ENCODE measurements at places on chromosomes 1 and 21. TPM values are rescaled to one million over a fixed set of nuclear protein-coding genes. Genes with fewer than 3 reads are reported as not detected.

The SPRR3 gene
- not detected for total RNA-seq

DNA sequence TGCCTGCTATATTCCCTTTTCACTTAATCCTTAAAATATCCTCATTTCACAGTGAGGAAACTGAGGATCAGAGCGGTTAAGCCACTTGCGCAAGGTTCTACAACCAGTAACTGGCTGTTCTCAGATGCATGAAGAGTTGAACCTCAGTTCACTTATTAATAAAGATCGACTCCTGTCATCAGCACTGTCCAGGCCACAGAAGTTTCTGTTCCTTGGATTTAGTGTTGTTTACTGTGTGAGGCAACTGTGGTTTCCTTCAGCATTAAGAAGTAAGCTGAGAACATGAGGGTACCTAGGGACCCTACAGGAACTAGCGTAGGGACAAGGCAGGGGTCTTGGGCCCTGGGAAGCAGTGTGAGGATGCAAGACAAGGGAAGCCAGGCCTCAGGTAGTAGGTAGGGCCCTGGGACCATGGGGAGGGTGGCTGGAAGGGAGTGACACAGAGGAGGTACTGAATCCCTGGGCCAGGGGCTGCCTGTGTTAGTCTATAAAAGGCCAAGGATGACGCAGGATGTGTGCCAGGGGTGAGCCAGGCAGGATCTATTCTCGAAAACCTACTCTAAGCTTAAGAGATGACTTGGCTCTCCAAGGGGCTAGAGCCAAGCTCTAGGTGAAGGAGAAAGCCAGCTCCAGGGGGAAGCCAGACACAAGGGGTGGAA is 181.2 kb upstream of the CSF3R start:
- DNase-seq = no peak
- no peaks in the 10 kb centered on the region for H3K36me3 ChIP-seq
- peaks cover 17% of the 10 kb centered on the region for H3K27me3 ChIP-seq

The GREM2 gene
- 0.23 TPM for total RNA-seq

- H3K27ac ChIP-seq = no peak overlapping the region
- H3K27me3 ChIP-seq = no peaks in the 10 kb centered on the region
- no peak for DNase-seq
- H3K4me1 ChIP-seq = no peaks in the 10 kb centered on the region
- H3K36me3 ChIP-seq = no peaks in the 10 kb centered on the region
- H3K4me3 ChIP-seq = no peak overlapping the region
Observed at GRCh38 chr21:20187028-20187427, 811.2 kb upstream of the NCAM2 start.

The MAEL gene
- not detected for total RNA-seq

GRCh38 chr1:24762133-24762676 is 17.0 kb downstream of the CLIC4 start:
- H3K4me3 ChIP-seq = no peak overlapping the region
- H3K27ac ChIP-seq = no peak overlapping the region
- no peaks in the 10 kb centered on the region for H3K4me1 ChIP-seq
- no peaks in the 10 kb centered on the region for H3K36me3 ChIP-seq

DNA sequence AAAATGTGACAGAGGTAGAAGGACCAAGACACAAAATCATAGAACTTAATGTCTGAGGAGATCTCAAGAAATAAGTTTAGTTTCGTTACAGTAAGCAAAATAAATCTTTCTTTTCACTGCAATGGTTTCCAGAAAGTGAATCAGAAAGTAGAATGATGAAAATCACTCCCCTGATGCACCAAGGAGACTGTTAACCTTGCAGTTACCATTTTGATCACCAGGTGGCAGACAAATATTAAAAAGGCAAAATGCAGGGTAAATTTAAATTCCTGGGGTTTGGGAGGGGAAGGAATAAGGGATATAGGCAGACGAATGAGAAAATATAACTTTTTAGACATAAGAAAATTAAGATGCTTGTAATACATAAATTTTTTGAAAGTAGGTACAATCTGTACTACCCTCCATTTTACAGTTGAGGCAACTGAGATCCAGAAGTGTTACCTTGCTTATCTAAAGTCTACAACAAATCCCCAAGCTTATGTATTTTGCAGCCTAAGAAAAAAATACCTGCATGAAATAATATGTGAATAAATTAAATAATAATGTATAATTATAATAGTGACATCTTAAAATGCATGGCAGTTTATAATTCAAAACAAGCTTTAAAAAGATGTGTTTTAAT is 253.2 kb downstream of the CRB1 start:
- no peak overlapping the region for H3K4me3 ChIP-seq
- no peak overlapping the region for H3K27ac ChIP-seq
- peaks cover 6% of the 10 kb centered on the region for H3K27me3 ChIP-seq

The OPRD1 gene
- 9.7 TPM for total RNA-seq

The PFKFB2 gene
- 8.9 TPM for total RNA-seq

DNA sequence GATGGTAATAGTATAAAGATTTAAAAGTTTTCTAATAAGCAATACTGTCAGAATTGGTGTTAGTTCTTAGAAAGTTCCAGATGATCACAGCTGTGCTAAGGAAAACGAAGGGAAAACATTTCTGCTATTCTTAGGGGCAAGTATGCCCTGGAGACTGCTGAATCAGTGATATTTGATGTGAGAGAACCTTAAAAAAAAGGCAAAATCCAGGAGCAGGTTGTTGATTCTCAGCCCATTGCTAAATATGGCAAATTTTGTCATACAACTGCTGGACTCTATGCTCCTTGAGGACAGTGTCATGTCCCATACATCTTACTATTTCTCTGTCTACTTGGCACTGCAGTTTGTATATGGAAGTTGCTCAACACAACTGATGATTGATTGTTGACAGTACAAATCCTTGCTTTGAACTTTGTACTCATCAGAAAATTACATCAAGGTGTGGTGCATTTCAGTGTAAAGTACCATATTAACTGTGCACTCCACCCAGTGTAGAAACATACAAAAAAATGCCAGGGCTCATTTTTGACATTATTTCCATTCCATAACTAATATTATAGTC is 10.9 kb downstream of the CRCT1 start:
- H3K4me3 ChIP-seq = no peak overlapping the region
- no peak overlapping the region for H3K27ac ChIP-seq
- H3K27me3 ChIP-seq = no peaks in the 10 kb centered on the region
- H3K36me3 ChIP-seq = no peaks in the 10 kb centered on the region
- no peak for DNase-seq

DNA sequence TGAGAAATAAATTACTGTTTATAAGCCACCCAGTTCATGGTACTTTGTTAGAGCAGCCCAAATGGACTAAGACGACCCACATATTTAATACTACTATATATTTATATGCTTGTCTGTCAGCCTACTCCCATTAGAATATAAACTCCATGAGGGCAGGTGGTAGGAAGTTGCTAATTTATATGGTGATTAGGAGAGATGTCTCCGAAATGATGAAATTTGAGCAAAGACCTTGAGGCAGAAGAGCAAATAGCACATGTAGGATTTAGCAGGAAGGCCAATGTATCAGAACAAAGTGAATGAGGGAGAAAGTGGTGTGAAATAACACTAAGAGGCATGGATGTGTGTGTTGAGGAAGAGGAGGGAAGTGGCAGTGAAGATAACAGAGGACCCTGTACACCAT is 10.6 kb upstream of the SLFNL1 start:
- DNase-seq = no peak
- no peaks in the 10 kb centered on the region for H3K27me3 ChIP-seq
- H3K27ac ChIP-seq = no peak overlapping the region
- peaks cover 7% of the 10 kb centered on the region for H3K4me1 ChIP-seq
- peak overlapping the region; percentile 49 for H3K4me3 ChIP-seq

The G0S2 gene
- total RNA-seq = not detected

GRCh38 chr1:217402301-217402700 is 228.6 kb downstream of the GPATCH2 start:
- no peak overlapping the region for H3K27ac ChIP-seq
- DNase-seq = no peak
- H3K36me3 ChIP-seq = no peaks in the 10 kb centered on the region
- no peaks in the 10 kb centered on the region for H3K4me1 ChIP-seq

The CELA2A gene
- not detected for total RNA-seq

The FAM43B gene
- 1.7 TPM for total RNA-seq

GRCh38 chr1:155127967-155128754 is 485 bp downstream of the EFNA1 start:
- peaks cover 40% of the 10 kb centered on the region for H3K36me3 ChIP-seq
- peaks cover 46% of the 10 kb centered on the region for H3K4me1 ChIP-seq

The UROD gene
- total RNA-seq = 151 TPM

- DNase-seq = no peak
- H3K36me3 ChIP-seq = peaks cover 9% of the 10 kb centered on the region
- H3K27ac ChIP-seq = no peak overlapping the region
Observed at GRCh38 chr21:46151261-46151988, 4.0 kb downstream of the FTCD start.

DNA sequence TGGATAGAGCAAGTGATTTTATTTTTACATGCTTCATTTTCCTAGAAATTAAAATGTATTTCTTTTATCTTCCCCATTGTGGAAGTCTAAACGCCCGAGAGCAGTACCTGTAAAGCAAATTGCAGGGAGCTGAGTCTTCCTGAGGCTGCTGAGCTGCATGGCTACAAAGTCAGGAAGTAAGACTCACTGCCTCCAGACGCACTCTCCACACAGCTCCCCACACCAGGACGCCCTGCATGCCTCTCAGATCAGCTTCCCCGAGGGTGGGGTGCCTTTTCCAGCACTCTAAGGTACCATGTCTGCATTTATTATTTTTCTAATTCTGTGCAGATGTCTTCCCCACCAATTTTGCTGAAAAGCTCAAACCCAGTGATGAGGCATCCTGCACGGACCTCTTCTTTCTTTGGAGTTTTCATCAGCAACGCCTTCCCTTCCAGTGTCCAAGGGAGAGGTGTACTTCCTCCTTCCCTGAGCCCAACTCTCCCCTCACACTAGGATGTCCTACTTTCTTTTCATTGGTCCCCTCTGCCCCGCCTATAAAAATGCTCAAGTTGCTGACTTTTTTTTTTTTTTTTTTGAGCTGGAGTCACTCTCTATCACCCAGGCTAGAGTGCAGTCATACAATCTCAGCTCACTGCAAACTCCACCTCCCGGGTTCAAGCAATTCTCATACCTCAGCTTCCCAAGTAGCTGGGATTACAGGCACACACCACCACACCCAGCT is 114.7 kb downstream of the PCNX2 start:
- peaks cover 25% of the 10 kb centered on the region for H3K4me1 ChIP-seq
- H3K27me3 ChIP-seq = peaks cover 4% of the 10 kb centered on the region
- peak overlapping the region; percentile 52 for H3K27ac ChIP-seq
- no peak for DNase-seq
- peaks cover 44% of the 10 kb centered on the region for H3K36me3 ChIP-seq

The RUNX3 gene
- total RNA-seq = 1.8 TPM

GRCh38 chr1:59204001-59204400 is 92.9 kb upstream of the FGGY start:
- peaks cover 5% of the 10 kb centered on the region for H3K27me3 ChIP-seq
- H3K36me3 ChIP-seq = peaks cover 4% of the 10 kb centered on the region
- peak; percentile 3 for DNase-seq
- peaks cover 3% of the 10 kb centered on the region for H3K4me1 ChIP-seq

The PRDM16 gene
- 21.4 TPM for total RNA-seq

All from endothelial cell (in vitro differentiated cells).